ENCODE measurements at places on chromosomes 2 and 18.

DNA sequence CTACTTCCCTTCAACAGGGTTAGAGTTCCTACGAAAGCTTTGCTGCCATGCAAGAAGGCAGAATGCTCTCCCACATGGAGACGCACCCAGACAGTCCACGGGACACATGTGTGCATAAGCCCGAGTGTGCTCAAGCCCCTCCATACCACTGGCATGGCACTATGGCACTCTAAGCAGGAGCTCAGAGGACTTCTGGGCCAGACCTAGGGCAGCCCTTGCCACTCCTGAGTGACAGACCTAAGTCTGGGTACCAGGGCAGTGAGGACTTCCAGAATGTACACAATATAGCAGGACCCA is 11.4 kb upstream of the ARID5A start:
- no peak for DNase-seq

GRCh38 chr2:20106746-20107145 is 55.3 kb upstream of the LAPTM4A start:
- DNase-seq, result peak; percentile 60

DNA sequence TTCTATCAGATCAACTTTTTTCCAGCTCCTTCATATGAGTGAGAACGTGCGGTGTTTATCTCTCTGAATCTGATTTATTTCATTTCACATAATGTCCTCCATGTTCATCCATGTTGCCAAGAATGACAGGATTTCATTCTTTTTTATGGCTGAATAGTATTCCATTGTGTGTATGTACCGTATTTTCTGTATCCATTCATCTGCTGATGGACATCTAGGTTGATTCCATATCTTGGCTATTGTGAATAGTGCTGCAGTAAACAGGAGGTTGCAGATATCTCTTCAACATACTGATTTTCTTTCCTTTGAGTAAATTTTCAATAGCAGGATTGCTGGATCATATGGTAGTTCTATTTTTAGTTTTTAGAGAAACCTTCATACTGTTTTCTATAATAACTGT is 388.5 kb downstream of the DCDC2C start:
- no peak for DNase-seq

DNA sequence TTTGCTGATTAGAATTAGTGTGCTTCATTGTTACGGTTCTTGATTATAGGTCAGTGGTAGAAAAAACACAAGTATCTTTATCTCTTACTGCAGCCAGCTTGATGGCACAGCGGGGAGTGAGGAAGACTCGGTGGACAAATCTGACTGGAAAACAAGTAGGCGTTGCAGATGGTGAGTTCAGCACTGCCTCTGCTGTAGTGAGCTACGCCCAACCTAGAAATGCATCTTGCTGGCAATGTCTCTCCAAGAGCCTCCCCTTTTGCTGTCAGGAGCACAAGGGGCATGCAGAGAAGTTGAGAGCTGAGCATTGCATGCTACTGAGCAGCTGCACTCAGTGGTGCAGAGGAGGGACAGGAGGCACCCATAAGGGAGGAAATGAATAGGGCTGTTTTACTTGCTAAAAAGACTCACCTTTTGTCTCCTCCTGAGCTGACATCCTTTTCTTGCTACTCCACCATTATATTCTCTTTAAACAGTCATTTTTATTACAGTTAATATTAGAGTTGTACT is 977.3 kb upstream of the ACVR2A start:
- no peak for DNase-seq

DNA sequence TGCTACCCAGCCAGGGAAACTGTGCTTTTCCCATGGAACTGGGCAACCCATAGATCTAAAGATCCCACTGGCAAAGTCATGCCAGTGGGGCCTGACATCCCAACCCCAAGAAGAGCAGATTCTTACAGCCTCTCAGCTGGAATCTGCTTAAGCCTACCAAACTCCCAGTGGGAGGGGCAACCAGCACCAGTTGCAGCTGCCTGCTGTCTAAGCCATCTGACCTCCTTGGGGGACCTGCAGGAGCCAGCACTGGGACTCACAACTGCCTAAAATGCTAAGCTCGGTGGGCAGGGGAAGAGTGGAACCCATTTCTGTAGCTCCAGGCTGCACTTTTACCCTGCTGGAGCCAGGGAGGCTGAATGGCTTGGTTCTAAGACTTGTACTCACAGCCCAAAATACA is 770.7 kb upstream of the SLC8A1 start:
- no peak for DNase-seq

GRCh38 chr2:124138076-124138475 is 113.0 kb downstream of the CNTNAP5 start:
- no peak for DNase-seq

All from cardiac muscle cell (in vitro differentiated cells and primary cell).